DMS79 treated with DMSO at 0.1 percent for 48 hours (cell line): ENCODE measurements at places on chromosomes 4 and X.
A peak's percentile ranks its signal among the peaks of the same experiment; 100 is the strongest.

DNA sequence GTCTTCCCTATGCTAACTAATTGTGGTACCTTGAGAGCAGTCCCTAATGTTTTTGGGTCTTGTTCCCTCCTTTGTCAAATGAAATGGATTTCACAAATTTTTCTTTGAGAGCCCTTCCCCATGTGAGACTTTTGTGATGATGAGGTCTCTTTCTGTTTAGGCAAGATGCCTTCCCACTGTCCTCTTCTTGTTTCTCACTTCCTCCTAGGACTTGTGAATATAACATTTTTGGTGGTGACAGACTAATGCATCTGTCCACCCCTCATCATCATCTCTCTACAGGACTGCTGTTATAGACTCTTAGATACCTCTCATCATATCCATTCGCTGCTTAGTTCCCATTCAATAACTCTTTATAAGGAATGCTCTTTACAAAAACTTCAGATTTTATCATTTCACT is 8.7 kb upstream of the ANK2 start:
- DNase-seq, result no peak

GRCh38 chr4:48331577-48332330 is 9.6 kb upstream of the SLAIN2 start:
- DNase-seq, result no peak

- DNase-seq, result no peak
Measured at GRCh38 chr4:4712800-4713528, 146.5 kb upstream of the MSX1 start.

DNA sequence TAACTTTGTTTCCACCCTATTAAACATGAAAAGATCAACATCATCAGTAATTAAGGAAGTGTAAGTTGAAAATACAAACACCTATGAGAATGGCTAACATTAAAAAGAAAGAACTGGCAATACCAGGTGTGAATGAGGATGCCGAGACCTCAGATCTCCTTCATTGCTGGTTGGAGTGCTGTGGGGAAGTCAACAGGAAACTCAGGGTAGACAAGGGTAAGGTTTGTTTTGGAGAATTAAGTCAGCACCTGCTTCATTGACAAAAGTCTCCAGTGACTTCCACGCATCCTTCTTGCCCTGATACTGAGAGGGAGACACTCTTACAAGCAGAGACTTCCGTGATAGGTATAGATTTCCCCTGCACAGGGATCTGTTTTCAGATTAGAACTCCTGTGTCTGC is 106.1 kb downstream of the IRF2 start:
- no peak for DNase-seq

DNA sequence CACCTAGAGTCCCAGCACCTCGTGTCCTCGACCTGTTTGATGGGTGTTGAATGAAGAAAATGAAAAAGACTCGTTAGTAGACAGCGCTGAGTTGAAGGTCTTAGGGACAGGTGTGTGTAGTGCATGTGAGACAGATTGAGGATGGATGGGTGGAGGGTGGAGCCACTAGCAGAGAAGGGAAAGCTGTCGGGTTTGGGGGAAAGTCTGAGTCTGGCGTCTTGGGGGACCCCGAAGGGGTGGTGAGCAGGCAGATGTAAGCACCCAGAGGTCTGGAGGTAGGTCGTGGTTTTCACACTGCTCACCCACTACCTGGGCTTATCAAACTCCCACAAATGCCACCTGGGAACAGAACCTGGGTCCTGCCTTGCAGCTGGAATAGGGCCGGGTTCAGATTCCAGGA is 16.0 kb downstream of the TMEM271 start:
- no peak for DNase-seq

GRCh38 chrX:100296183-100296753 is 113.8 kb downstream of the PCDH19 start:
- DNase-seq, result no peak

- DNase-seq, result no peak
Measured at GRCh38 chrX:10110984-10111363, 45.8 kb upstream of the CLCN4 start.

DNA sequence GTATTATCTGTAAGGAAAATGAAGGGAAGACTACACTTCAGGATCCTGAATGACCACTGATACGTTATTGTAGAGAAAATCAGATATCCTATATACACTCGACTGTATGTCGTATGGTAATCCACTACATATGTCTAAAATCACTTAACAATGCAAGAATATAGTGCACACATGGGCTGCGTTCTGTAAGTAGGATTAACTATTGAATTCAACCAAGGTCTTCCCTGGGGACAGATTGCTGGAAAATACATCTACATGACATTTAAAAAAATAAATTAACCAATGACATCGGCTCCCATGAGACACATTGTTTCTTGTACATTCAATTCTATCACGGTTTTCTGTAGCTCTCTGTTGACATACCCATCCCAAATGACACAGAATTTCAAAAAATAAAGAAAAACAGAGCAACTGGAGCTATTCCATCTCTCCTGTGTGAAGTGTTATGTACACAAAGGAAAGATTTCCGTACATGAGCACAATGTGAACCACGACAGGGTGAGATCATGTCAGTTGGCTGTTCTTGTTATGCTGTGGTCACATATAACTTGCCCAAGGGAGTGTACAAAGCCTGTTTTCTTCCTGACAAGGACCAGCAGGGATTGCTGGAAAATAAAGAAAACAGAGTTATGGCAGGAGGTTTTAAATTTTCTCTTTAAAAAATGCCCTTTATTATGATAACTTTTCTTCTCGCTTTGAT is 6.1 kb downstream of the ENOX2 start:
- DNase-seq, result no peak

GRCh38 chr4:3434881-3435685 is 6.7 kb upstream of the HGFAC start:
- no peak for DNase-seq

DNA sequence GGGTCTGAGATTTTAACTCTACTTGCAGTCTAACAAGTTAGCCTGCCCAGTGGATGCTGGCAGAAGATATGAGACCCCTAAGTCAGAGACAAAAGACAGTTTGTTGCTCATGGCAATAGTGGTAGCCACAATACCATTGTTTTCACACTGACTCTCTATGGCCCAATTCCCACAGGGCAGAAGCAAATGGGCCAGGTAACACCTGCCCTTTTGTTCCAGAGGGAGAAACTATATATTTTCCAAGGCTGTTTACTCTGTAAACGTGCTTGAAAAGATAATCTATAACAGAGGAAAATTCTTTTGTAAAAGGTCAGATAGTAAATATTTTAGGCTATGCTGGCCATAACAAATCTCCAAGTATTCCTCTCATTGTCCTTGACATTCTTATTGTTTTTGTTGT is 57.2 kb upstream of the NPNT start:
- DNase-seq, result no peak

DNA sequence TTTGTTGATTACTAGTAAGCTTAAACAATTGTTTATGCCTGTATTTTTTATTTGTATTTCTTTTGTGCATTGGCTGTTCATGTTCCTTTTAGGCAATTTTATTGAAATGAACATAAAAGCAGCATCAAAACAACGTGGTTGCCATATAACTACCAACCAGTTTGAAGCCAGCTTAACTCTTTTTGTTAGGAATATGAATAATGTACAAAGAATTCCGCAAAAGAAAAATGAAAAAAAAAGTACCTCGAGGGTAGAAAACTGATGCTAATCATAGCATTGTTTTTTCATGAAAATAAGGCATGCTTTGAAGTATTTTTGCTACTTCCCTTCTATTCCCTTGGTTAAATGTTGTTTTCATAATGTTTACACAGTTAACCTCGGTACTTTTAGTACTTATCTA is 1024.0 kb upstream of the SLIT2 start:
- no peak for DNase-seq

DNA sequence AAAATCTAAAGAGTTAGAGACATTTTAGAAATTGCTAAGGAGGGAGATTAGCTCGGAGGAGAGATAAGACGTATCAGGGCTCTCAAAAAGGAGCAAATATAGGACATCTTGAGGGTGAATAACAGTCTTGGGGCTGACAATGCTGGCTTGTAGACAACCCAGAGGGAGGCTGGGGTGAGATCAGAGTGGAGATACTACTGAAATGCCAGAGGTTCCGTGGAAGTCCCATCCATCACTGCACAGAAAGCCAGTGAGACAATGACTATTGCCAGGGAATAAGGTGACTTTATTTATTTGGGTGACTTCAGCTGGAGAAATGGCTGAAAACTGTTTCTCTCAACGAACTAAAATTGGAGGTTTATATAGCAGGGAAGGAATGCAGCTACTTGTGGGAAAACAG is 838.1 kb upstream of the AGA start:
- DNase-seq, result no peak

GRCh38 chrX:154002215-154002719 is 17.4 kb downstream of the IRAK1 start:
- DNase-seq, result peak; percentile 7

DNA sequence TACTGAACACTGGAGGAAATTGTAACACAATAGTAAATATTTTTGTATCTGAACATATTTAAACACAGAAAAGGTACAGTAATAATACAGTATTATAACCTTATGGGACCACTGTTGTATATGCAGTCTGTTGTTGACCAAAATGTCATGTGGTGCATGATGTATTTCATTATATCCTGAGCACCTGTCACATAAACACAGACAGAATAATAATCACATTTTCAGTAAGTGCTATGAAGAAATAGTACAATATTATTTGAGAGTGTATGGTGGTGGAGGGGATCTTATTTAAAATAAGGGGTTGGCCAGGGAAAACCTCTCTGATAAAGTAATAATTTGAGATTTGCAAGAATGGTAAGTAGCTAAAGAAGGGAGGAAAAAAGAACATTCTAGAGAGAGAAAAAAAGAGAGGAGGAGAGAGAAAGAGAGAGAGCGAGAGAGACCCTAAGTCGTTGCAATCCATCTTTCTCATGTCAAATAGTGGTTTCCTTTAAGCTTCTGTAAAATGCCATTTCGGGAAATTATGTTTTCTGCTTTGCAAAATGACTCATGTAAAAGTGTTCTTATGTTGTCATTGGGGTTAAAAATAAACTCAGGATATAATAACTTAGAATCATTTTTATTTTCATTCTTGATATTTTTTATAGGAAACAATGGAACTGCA is 19.3 kb upstream of the CLNK start:
- DNase-seq, result no peak

GRCh38 chr4:24856586-24856985 is 56.3 kb downstream of the CCDC149 start:
- DNase-seq, result no peak

DNA sequence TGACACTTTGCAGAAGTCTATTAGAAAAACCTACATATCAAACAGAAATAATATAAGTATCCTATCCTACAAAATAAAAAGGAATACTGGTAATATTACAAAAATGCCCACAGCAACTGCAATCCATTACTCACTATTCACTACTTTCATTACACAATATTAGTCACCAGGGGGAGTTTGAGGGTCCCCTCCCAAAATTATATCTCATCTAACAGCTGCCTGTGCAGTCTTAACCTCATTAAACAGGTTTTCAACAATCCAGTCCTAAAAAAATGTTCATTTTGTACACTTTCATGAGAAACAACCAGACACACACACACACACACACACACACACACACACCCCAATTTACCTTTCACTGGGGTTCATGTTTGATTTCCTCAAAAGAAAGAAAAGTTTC is 2.9 kb downstream of the CLOCK start:
- no peak for DNase-seq

- DNase-seq, result no peak
Measured at GRCh38 chr4:113588895-113589668, 172.5 kb downstream of the CAMK2D start.

GRCh38 chr4:86934147-86934770 is 552 bp upstream of the AFF1 start:
- no peak for DNase-seq
